Type B pancreatic cell (in vitro differentiated cells): ENCODE measurements at places on chromosomes 11 and 22. TPM values are rescaled to one million over a fixed set of nuclear protein-coding genes. Genes with fewer than 3 reads are reported as not detected.

- DNase-seq, result no peak
Observed at GRCh38 chr11:125583496-125583895, 9.2 kb upstream of the STT3A start.

DNA sequence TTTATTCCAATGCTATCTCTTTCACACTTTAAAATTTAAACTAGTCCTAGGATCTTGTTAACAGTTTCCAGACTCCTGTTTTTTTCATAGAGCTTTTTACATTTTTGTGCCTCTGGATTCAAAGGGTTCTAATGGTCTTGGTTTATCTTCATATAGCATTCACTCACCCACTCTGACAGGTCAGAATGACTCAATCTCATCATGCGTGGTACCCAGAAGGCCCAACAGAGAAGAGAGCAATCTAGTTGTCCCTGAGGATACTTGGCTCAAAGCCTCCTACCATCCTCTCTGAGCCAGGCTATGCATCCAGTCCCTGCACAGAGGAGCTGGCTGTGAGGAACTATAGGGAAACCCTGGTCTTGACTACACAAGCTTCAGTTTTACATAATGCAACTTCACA is 27.5 kb downstream of the MAML2 start:
- DNase-seq, result no peak

DNA sequence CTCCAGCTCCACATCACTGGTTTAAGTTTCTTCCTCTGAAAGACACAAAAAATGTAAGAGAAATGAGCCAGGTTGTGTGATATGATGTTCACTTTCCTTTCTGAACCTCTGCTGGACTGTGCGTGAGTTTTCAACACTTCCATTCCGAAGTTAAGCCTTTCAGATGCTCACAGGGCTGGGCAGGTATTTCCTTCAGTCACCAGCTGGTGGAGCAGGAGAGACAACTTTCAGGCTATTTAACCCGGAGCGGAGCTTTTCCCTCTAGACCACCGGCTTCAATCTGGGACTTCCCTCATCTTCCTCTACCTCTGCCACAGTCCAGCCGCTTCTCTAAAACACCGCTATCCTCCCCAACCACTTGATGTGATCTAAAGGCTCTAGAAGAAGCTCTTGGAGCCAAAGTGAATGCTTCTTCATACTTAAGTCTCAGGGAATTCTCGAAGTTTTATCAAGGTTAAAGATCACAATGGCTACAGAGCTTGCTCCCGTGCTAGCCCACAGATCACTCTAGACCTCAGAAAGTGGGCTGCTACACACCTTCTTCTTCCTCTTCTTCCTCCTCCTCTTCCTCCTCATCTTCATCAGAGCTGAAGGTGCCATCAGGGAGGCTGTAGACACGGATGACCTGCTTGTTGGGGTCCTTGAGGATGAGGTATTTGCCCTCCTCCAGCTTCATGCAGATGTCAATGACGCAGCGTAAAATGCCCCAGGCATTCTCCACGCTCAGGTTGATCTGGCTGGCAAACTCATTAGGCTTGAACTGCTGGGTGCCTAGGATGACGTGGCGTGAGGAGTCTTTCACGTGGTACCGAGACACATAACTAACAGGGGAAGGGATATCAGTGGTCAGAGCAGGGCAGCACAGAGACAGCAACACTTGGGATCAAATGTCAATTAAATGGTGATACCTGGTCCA is 4.4 kb upstream of the FOXRED2 start:
- DNase-seq, result no peak

DNA sequence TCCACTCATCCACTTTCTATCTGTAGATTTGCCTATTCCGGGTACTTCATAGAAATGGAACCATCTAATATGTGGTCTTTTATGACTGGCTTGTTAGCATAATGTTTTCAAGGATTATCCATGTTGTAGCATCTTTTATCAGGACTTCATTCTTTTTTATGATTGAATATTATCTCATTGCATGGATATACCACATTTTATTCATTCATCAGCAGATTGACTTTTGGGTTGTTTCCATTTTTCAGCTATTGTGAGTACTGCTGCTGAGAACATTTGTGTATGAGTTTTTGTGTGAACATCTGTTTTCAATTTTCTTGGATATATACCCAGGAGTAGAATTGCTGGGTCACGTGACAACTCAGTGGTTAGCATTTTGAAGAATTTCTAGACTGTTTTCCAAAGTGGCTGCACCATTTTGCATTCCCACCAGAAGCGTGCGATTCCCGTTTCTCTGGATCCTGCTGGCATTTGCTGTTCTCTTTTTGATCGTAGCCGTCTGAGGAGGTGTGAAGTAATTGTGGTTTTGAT is 8.9 kb downstream of the DERL3 start:
- no peak for DNase-seq

DNA sequence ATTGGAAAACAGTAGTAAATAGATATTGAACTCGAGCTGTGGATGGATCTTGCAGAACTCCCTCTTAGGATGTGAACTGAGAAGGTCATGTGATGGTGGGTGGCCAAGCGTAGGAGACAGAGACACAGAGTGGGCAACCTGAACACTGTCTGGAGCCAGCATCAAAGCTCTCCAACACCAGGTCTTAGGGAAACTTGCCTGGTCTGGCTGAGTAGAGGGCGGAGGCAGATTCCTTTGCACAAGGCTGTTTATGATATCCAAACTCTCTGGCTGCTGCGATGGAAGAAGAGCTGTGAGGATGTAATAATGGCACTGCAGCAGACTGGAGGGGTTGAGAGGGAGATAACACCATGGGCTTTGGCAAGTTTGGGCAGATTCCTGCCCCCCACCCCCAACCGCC is 10.1 kb downstream of the NAV2 start:
- no peak for DNase-seq

DNA sequence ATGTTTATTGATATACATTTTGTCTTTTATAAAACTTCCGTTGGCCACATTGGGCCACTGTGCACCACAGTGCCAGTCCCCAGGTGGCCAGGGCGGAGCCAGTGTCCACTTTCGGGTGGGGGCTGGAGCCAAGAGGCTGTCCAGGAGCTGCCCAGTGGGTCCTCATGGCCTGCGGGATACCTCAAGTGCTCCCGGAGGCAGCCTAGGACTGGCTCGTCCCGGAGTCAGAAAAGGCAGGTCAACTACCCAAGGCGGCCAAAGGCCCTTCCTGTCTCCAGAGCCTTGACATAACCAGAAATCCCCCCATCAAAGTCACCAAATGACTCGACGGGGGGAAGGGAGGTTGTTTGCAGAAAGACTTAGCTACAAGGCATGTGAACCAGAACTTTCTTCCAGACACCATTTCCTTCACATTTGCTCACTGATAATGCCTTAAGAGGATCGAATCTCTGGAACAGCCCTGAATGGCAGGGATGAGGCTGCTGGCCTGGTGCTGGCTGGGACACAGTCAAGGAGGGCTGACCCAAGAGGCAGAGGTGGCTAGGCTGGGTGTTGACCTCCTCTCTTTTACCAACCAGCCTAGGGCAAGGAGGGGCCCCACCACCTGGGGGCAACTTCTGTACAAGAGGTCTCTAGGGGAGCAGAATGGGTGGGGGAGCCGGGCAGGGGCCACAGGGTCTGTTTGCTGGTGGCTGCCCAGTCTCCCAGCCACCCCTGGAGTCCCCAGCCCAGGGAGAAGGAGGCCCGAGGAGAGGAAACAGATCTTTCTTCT is 8.4 kb downstream of the MRGPRF start:
- no peak for DNase-seq

DNA sequence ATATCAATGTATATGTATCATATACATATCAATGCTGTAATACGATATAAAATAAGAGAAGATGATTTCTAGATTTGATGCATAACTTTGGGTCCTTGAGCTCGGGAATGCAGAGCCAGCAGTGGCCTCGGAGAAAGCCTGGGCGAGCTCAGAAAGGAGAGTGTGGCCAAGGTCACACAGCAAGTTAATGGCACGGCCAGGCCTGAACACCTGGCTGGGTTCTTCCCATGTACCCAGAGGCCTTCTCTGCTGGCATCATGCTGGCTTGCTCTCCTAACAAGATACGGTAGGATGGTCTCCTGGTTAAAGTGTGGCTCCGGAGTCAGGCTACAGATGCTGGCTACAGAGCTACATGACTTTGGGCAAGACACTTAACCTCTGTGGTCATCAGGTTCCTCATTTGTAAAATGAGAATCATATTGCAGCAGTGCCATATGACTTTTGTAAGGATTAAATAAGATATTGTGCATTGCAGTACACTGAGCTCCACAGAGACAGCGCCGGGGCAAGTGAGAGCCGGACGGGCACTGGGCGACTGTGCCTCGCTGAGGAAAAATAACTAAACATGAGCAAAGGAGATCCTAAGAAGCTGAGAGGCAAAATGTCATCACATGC is 29.9 kb downstream of the TPST2 start:
- no peak for DNase-seq

GRCh38 chr11:73376803-73377629 is 817 bp downstream of the RELT start:
- DNase-seq, result no peak

- DNase-seq, result no peak
Observed at GRCh38 chr11:61659413-61660196, 20.6 kb upstream of the DAGLA start.

GRCh38 chr11:34065505-34066203 is 14.1 kb downstream of the CAPRIN1 start:
- DNase-seq, result no peak

- DNase-seq, result no peak
Observed at GRCh38 chr22:17229991-17230630, 10.9 kb upstream of the ADA2 start.

DNA sequence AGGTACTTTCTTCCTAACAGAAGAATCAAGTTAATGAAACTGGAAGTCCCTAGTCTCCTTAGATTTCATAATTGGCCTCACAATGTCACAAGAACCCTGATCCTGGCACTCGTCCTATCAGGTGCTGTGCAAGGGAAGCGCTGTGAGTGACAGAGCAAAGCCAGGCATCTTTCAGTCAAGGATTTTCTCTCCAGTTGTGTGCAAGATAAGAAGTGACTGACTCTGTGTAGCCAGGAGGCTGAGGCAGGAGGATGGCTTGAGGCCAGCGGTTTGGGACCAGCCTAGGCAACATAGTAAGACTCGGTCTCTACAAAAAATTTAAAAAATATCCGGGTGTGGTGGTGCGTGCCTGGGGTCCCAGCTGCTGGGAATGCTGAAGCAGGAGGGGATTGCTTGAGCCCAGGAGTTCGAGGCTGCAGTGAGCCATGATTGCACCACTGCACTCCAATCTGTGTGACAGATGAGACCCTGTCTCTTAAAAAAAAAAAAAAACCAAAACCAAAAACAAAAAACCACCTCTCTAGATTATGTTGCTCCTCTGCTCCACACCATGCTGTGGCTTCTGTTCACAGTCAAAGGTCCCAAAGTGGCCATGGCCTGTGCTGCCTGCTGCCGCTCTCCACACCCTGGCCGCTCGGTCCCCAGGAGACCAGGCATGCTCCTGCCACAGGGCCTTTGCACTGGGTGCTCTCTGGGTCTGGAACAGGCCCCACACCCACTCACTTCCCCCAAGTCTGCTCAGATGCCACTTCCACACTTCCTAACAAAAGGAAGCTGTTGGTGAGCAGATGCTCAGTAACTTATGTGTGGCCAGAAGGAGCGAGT is 54.2 kb upstream of the CLDN5 start:
- no peak for DNase-seq

DNA sequence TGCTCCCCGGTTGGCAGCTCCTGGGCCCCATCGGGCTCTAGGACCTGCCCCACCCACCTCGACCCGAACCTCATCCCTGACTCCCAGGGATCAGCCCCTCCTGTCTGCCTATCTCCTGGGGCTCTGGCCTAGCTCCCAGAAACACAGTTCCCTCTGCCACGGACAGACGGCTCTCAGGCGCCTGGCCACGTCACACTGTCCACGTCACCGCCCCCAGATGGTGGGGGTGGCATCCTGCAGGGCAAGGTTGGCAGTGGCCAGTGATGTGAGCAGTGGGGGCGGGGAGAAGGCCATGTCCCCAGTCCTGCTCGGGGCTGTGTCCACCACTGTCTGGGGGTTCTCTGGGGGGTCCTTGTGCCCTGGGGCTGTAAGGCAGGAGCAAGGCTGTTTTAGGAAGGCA is 29.2 kb downstream of the SYT7 start:
- DNase-seq, result no peak

Gene FREY1
- 0.90 and 1.4 TPM in 2 replicates for total RNA-seq

Gene RBMXL2
- not detected in 2 replicates for total RNA-seq

Gene C11orf42
- not detected in 2 replicates for total RNA-seq

Gene MIOX
- 1.2 TPM in 1 of 2 replicates, not detected in the other for total RNA-seq

Gene MMP11
- 17.8 and 31.6 TPM in 2 replicates for total RNA-seq

Gene SMCO4
- 18.2 and 28.3 TPM in 2 replicates for total RNA-seq

Gene MS4A4A
- not detected in 2 replicates for total RNA-seq

Gene SMC1B
- total RNA-seq, result 0.07 TPM in 1 of 2 replicates, not detected in the other

Gene NKAPD1
- total RNA-seq, result 27.4 and 31.2 TPM in 2 replicates

Gene OSBPL5
- total RNA-seq, result 29.8 and 33.1 TPM in 2 replicates
